ENCODE measurements at places on chromosomes 1 and 21.
A peak's percentile ranks its signal among the peaks of the same experiment; 100 is the strongest.

GRCh38 chr1:41955461-41956159 is 36.9 kb upstream of the HIVEP3 start:
- DNase-seq = no peak

GRCh38 chr1:94552071-94552586 is 10.6 kb upstream of the F3 start:
- no peak for DNase-seq

GRCh38 chr1:156388174-156389137 is 19.4 kb downstream of the RHBG start:
- DNase-seq = no peak

GRCh38 chr1:109664671-109665070 is 3.2 kb upstream of the GSTM2 start:
- no peak for DNase-seq

- DNase-seq = no peak
These were observed 9.5 kb downstream of the SH3BGRL3 start for GRCh38 chr1:26289158-26290059.

GRCh38 chr1:84689514-84690396 is 506 bp downstream of the SSX2IP start:
- peak; percentile 8 for DNase-seq

- DNase-seq = no peak
These were observed 12.0 kb upstream of the OR2W3 start for GRCh38 chr1:247883346-247883745.

- DNase-seq = no peak
These were observed 10.4 kb upstream of the LDLRAP1 start for GRCh38 chr1:25532970-25533369.

GRCh38 chr21:35366394-35367080 is 317.4 kb upstream of the RUNX1 start:
- DNase-seq = no peak

GRCh38 chr1:59497616-59498015 is 200.7 kb downstream of the FGGY start:
- no peak for DNase-seq
